Kidney (tissue), 22 donors: ENCODE measurements at places on chromosomes 6 and 20.

DNA sequence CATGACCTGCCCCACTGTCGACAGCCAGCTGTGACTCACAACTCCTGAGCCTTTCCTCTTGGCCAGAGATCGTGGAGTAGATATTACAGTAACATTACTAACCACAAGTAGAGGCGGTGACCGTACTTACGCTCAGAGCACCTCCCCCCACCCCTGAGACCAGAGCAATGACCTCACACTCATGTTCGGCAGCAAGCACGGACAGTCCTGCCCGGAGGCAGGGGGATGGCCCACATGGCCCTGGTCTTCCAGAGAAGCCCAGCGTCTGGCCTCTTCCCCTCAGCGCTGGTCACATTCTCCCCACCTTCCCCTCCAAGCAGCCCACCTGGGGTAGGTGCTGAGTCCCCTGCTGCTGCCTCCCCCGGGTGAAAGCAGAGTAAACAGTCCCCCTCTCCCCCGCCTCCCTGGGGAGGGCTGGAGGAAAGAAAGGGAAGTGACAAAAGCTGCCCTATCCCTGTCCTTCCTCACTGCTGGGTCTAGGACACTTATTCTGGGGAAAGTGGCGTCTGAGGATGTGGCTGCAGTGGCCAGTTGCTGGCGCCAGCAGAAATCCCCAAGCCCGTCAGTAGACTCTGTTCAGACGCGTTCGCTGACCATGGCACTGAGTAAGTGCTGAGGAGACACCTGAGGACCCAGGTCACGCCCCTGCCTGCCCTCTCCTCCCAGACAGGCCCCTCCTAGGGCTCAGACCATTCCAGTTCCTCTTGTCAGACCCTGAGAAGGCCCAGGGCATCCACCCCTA, 68.5 kb downstream of the MRPL14 start:
- DNase-seq = no peak

- DNase-seq = peak; percentile 48
Observed at GRCh38 chr6:39048481-39049399, at the start of gene GLP1R. Gene GLP1R (plus strand): TSS chr6:39048781. CDS start chr6:39048841, 60 bp downstream.

DNA sequence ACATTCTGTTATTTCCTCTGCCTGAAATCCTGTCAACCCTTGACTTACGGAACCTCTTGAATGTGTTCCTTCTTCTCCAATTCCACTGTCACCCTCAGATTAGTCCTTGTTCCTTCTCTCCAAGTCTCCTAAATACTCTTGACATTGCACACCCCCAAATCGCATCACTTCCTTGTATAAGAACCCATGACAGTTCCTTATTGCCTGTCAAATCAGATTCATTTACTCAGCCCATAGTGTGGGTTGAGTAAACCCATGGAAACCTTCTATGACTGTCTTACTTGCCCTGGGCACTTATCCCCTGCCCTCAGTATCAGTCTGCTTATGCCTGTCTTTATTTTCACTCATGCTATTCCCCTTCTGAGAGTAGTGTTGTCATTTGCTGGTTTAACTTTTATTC, 40.5 kb downstream of the ARMC2 start:
- no peak for DNase-seq

GRCh38 chr6:39849764-39850163, 57.6 kb downstream of the DAAM2 start:
- no peak for DNase-seq

GRCh38 chr6:151502499-151502898, 8.7 kb downstream of the CCDC170 start:
- no peak for DNase-seq

- DNase-seq = no peak
Observed at GRCh38 chr6:131979515-131980337, 28.6 kb upstream of the CCN2 start.
